ENCODE measurements at places on chromosomes 11 and 22.
A peak's percentile ranks its signal among the peaks of the same experiment; 100 is the strongest.

- ATAC-seq = no peak
Observed at GRCh38 chr11:64447831-64448598, 89.1 kb downstream of the RPS6KA4 start.

DNA sequence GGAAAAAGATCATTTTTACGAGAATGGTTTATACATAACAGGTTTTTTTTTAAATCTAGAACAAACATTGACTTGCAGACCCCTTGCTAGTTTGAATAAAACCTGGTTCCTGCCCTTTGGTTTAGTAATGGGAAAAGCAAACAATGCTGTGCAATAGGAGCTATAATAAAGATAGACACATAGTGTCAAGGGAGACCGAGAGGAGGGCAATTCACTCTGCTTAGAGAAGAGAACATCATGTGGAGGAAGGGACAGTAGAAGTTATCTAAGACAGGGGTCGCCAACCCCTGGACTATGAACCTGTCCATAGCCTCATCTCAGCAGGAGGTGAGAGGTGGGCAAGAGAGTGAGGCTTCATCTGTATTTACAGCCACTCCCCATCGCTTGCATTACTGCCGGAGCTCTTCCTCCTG, 7.0 kb upstream of the RDX start:
- no peak for ATAC-seq

GRCh38 chr11:122138744-122139594, 23.0 kb upstream of the BLID start:
- no peak for ATAC-seq

DNA sequence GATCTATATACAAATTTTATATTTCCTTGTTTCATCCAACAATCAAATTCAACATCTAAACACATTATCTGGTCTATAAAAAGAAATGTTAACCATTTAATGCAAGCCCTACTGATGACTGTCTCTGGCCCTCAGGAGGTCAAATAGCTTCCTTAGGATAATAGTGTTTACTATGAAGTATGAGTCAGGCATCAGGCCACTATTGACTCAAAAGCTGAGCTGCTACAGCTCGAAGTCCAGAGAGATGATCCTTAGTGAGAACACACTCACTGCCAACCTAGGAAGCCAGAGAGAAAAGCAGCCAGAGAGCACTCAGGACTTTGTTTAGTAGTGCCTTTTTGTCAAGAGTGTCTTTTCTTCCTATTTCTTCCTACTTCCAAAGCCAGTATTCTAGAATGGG, 171.8 kb downstream of the SOX6 start:
- peak; percentile 80 for ATAC-seq

DNA sequence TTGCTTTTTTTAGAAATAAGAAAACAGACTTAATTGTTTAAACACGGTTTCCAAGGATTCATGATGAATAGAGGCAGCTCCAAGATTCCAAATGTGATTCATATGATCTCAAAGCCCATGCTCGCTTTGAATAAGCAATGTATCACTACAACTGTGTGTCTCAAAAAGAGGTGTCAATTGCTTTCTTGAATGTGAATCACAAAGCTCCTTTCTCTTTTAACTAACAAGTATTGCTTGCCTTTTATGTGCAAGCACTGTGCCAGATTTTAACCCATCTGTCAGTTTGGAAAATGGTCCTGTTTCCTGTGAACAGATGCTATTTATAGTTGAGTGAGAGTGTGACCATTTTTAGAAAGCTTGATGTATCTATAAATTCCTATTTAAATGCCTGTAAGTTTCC, 6.5 kb downstream of the OOSP1 start:
- ATAC-seq = no peak

GRCh38 chr11:126823274-126823673, 177.3 kb downstream of the KIRREL3 start:
- ATAC-seq = no peak

DNA sequence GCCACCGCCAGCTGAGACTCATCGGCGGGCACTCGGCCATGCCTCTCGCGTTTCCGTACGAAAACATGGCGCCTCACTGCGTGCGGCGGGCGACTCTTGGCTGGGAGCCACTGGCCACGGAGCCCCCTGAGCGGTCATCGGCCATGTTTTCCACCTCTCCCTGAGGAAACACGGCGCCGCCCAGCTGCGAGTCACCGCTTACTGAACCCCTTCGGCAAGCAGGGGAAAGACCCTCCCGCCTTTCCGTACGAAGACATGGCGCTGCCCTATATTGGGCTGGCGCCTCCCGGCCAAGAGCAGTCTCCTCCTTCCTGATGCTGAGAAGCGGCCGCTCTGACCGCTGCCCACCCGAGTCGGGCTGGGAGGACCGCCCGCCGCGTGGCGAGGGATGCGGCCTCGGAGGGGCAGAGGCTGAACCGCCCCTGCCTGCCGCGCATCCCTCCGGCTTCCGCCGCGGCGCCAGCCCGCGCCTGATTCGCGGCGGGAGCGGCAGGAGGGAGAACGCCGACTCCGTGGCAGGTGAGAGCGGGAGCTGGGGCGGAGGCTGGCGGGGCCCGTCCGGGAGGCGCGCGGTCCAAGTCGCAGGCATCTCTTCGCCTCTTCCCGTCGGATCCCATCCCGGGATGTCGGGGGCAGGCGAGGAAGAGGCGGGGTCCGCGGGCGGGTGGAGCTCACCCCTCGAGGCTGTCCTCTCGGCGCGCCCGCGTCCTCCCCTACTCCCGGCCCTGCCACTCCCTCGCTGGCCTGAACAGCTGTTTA, at the start of gene TCP11L1:
Gene TCP11L1 (plus strand): TSS at position 299 of the 759 bp plus-strand sequence. CDS start 4,202 bp downstream, outside the sequence.
- peak; percentile 91 for ATAC-seq

GRCh38 chr11:116500947-116501602, 271.7 kb downstream of the BUD13 start:
- no peak for ATAC-seq

- ATAC-seq = no peak
Observed at GRCh38 chr11:70485326-70486025, 87.1 kb downstream of the CTTN start.

- ATAC-seq = no peak
Observed at GRCh38 chr11:80816454-80816847, 1375.6 kb upstream of the TENM4 start.

GRCh38 chr11:9922806-9923205, 258.9 kb downstream of the SWAP70 start:
- no peak for ATAC-seq

GRCh38 chr11:126638648-126639047, 283.2 kb downstream of the ST3GAL4 start:
- ATAC-seq = no peak

GRCh38 chr11:75035256-75035655, 46.5 kb downstream of the NEU3 start:
- no peak for ATAC-seq

- ATAC-seq = no peak
Observed at GRCh38 chr11:93279851-93280347, 50.6 kb upstream of the DEUP1 start.

All from SK-N-SH treated with all-trans-retinoic acid at 6 μM for 48 hours (cell line).